ENCODE measurements at places on chromosomes 7 and 10.

- H3K27ac ChIP-seq, result no peak overlapping the region
- H3K4me1 ChIP-seq, result no peaks in the 10 kb centered on the region
- peaks cover 5% of the 10 kb centered on the region for H3K27me3 ChIP-seq
- DNase-seq, result no peak
- no peaks in the 10 kb centered on the region for H3K36me3 ChIP-seq
- H3K4me3 ChIP-seq, result no peak overlapping the region
Measured at GRCh38 chr10:127216786-127217185, 20.4 kb upstream of the INSYN2A start.

GRCh38 chr10:132423966-132424861 lies 27.2 kb downstream of the PWWP2B start:
- H3K27ac ChIP-seq, result no peak overlapping the region
- DNase-seq, result no peak
- no peaks in the 10 kb centered on the region for H3K27me3 ChIP-seq
- H3K4me1 ChIP-seq, result peaks cover 26% of the 10 kb centered on the region

- H3K36me3 ChIP-seq, result peaks cover 22% of the 10 kb centered on the region
- H3K4me1 ChIP-seq, result peaks cover 62% of the 10 kb centered on the region
- H3K27me3 ChIP-seq, result no peaks in the 10 kb centered on the region
- peak overlapping the region; percentile 37 for H3K4me3 ChIP-seq
- peak; percentile 19 for DNase-seq
- H3K27ac ChIP-seq, result peak overlapping the region; percentile 85
Measured at GRCh38 chr10:23534326-23534725, 95.5 kb downstream of the OTUD1 start.

DNA sequence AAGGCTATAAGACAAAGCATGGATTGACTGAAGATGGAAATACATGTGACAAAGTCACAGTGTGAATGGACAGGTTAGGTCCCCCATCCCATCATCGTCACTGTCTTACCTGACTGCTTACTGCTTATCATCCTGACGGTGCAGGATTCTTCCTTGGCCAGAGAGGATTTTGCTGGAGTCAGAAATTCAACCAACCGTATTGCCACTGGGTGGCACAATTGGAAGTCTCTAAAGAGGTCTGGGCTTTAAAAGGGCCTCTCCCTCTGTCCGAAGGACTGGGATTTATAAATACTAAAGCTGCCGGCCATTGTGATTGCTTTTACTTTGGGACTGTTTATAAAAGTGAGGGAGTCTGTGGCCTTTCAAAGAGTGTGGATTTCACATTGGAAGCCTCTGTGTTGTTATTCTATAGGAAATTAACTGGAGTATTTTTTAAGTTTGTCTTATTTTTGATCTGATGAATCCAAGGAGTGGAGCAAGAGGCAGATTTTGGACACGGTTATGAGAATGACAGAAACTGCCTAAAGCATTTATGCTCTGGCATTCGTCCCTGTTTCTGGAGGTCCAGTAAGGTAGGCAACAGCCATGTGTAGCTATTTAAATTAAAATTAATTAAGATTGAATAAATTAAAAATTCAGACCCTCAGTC lies 113.3 kb upstream of the CREB5 start:
- peaks cover 2% of the 10 kb centered on the region for H3K4me1 ChIP-seq
- no peak overlapping the region for H3K4me3 ChIP-seq
- peaks cover 9% of the 10 kb centered on the region for H3K27me3 ChIP-seq
- DNase-seq, result no peak
- H3K36me3 ChIP-seq, result no peaks in the 10 kb centered on the region

DNA sequence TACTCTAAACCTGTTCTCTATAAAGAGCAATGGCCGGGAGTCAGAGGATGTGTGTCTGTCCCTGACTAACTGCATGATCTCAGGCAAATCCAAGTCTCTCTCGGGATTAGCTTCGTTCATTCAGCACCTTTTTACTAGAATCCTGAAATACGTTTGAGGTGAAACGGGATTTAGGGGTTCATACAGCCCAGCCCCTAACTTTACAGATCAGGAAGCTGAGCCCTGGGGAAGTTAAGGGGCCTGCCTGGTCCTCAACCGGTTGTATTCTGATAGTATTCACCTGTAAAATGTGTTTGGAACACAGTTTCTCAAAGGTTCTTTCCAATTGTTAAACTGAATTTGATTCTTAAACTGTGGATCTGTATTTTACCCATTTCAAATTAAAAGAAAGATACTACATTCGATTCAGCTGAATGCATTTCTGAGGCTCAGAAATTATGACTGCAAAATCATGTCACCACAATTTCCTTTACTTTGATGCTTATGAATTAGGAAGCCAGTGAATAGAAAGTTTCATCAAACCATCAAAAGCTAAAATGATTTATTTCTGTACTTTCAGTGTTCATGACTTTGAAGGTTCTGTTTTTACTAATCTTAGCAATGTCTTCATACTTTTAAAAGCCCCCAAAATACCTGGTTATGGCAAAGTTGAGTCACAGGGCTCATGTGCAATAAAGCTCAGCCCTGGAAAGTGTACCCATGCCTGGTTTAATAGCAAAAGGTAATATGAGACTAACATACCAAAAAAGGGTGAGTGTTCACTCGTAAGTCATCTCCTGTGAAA lies 28.9 kb upstream of the EZH2 start:
- H3K27me3 ChIP-seq, result no peaks in the 10 kb centered on the region
- H3K27ac ChIP-seq, result peak overlapping the region; percentile 99
- peak overlapping the region; percentile 63 for H3K4me3 ChIP-seq
- peaks cover 8% of the 10 kb centered on the region for H3K36me3 ChIP-seq

DNA sequence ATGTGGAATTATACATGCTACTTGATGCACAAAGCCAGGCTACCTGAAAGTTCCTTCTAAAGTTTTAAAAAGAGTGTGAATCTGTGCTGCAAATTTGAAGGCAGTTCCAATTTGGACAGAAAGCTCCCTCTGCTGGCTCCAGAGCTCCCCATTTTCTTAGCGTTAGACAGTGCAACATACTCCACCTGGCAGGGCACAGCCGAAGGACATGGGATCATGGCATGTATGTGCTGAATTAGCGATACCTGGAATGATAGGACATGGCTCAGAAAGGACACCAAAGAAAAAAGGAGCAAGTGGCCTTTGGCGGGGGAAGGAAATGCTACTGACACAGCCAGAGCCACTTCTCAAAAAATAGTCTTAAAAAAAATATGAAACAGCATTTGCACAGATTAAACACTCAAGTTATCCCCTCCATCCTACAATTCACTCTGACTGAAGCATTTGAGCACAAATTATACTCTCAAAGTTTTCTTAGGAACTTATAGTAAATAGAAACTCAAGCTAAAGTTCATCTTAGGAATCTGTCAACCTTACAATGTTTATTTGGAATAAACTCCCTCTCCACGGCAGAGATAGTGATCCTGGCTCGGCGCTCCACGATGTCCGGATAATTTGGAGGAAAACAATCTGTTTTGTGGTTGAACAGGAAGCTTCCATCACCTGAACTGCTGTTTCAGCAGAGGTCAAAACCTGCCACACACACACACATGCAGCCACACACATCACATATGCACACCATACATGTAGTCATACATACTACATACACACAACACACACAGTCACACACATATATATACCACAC lies 80.0 kb downstream of the C7orf25 start:
- H3K4me1 ChIP-seq, result no peaks in the 10 kb centered on the region
- peak; percentile 15 for DNase-seq

DNA sequence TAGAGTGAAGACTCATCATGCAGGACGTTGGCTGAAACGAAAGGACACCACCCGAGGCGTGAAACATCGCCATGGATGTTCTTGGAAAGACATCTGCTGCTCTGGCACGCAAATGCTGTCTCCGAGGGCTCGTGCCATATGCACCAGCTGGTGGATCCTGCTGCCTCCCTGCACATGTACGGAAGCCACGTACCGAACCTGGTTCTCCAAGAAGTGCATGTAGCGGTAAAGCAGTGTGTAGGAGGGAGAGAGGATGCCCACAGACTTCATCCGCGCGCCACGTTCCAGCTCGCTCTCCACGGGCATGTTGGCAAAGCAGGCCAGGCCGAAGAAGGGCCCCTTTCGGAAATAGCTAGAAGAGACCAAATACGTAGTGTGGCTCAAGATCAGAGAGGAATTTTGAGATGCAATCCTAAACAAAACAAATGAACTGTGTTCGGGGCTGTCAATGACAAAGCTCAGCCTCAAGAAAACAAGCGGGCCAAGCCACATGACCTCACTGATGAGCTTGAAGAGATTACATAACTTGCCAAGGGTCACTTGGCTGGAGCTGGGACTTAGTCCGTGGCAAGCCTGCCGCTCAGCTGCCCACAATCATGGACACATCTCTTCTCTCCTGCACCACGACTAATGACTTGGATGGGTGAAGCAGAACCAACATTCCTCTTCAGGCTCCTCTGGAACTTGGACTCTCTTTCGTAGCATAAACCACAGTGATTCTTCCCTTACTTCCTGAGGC lies 16.5 kb downstream of the DENND11 start:
- H3K4me3 ChIP-seq, result no peak overlapping the region
- DNase-seq, result no peak
- no peaks in the 10 kb centered on the region for H3K27me3 ChIP-seq

DNA sequence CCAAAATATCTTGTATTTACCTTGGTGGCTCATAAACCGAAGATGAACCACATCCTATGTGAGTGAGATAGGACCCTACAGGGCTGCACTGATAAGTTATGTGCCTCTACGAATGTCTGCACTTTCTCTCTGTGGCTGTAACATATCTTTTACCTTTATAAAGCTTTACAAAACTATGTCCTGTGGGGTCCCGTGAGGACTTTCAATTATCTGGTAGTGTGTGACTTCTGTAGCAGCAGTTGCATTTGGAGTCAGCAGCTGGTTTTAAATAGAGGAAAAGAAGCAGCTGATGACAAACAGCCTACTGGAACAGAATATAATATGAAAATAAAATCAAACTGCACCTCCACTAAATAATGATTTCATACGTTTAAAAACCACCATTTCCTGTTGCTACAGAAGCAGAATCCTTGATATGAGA lies 222.4 kb upstream of the GNAI1 start:
- peak overlapping the region; percentile 16 for H3K4me3 ChIP-seq
- H3K27ac ChIP-seq, result peak overlapping the region; percentile 61
- no peaks in the 10 kb centered on the region for H3K27me3 ChIP-seq
- DNase-seq, result peak; percentile 6
- H3K4me1 ChIP-seq, result peaks cover 50% of the 10 kb centered on the region

DNA sequence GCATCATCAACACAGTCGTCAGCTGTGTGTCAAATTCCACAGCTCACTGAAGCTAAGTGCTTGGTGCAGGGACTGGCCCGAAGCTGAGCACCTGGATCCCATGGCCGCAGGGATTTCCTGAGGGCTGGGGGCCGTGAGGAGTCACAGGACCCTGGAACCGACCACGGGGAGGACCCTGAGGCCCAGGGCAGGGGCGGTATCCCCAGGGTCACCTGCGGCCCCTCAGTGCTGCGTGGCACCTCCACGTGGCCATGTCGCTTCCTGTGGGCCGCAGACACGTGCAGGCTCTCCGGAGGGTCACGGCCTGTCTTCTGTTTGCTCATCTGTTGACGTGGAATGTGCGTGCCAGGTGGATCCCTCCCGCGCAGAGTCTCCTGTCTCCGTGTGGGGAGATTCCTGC lies 53.4 kb downstream of the NKX6-2 start:
- no peak overlapping the region for H3K4me3 ChIP-seq
- H3K4me1 ChIP-seq, result no peaks in the 10 kb centered on the region
- H3K36me3 ChIP-seq, result peaks cover 1% of the 10 kb centered on the region

GRCh38 chr7:112448381-112448780 lies 1.9 kb upstream of the IFRD1 start:
- peaks cover 7% of the 10 kb centered on the region for H3K36me3 ChIP-seq
- H3K27ac ChIP-seq, result peak overlapping the region; percentile 99
- DNase-seq, result no peak
- peaks cover 35% of the 10 kb centered on the region for H3K4me1 ChIP-seq
- H3K27me3 ChIP-seq, result no peaks in the 10 kb centered on the region
- no peak overlapping the region for H3K4me3 ChIP-seq

DNA sequence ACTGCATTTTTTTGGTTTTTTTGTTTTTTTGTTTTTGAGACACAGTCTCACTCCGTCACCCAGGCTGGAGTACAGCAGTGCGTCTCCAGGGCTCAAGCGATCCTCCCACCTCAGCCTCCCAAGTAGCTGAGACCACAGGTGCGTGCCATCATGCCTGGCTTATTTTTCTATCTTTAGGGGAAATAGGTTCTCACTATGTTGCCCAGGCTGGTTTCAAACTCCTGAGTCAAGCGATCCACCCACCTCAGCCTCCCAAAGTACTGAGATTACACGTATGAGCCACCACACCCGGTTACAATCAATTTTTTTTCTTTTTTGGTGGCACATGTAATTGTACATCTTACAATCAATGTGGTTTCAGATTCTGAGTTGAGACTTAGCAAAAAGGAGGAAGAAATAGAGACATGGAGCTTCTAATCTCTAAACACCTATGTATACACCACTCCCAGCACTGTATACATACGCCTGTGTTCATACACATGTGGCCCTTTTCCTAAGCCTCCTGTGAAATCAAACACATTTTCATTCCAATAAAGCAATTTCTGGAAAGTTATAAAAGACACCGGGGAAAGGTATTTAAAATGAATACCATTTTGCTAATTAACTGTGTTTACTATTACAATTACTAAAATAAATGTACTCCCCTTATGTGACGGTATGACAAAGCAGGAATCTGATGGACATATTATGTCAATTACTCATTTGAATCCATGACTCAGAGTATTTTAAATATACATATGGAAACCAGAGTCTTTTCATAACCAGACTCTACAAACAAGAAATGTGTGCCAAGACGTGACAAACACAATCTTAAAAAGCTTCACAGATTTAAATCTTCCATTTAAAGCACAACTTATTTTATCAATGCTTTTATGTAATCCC lies 40.9 kb downstream of the SMURF1 start:
- peak; percentile 54 for DNase-seq
- H3K27me3 ChIP-seq, result no peaks in the 10 kb centered on the region
- no peak overlapping the region for H3K4me3 ChIP-seq
- peaks cover 22% of the 10 kb centered on the region for H3K36me3 ChIP-seq

GRCh38 chr10:44327461-44327860 lies 57.4 kb downstream of the CXCL12 start:
- H3K4me1 ChIP-seq, result no peaks in the 10 kb centered on the region
- H3K36me3 ChIP-seq, result no peaks in the 10 kb centered on the region
- H3K27ac ChIP-seq, result no peak overlapping the region
- DNase-seq, result no peak

- peaks cover 10% of the 10 kb centered on the region for H3K4me1 ChIP-seq
- H3K27me3 ChIP-seq, result peaks cover 12% of the 10 kb centered on the region
- peak overlapping the region; percentile 85 for H3K27ac ChIP-seq
- peak overlapping the region; percentile 58 for H3K4me3 ChIP-seq
Measured at GRCh38 chr7:74452748-74453321, 871 bp upstream of the GTF2IRD1 start.

DNA sequence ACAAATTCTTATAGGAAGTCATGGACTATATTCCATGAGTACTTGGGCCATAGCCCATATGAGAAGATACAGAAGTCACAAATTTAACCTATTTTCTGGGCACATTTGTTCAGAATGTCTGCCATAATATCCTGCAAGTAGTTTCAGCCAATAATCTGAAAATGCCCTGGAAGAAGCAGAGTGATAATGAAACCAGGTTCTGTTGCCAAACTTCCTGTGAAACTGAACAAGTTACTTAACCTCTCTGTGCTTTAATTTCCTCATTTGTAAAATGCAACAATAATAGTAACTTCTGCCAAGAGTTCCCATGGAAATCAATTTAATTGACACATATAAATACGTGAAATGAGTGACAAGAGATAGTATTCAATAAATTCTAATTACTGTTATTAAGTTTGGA lies 88.8 kb downstream of the SEMA3C start:
- H3K27ac ChIP-seq, result no peak overlapping the region
- H3K4me3 ChIP-seq, result no peak overlapping the region
- DNase-seq, result no peak
- H3K27me3 ChIP-seq, result no peaks in the 10 kb centered on the region
- no peaks in the 10 kb centered on the region for H3K36me3 ChIP-seq

- no peaks in the 10 kb centered on the region for H3K36me3 ChIP-seq
- H3K4me1 ChIP-seq, result no peaks in the 10 kb centered on the region
- DNase-seq, result no peak
- no peak overlapping the region for H3K27ac ChIP-seq
Measured at GRCh38 chr10:1605999-1606940, 131.1 kb downstream of the ADARB2 start.
